ENCODE measurements at places on chromosomes 7 and 10.

- no peak for DNase-seq
Observed at GRCh38 chr10:114504769-114505579, 100.7 kb upstream of the AFAP1L2 start.

DNA sequence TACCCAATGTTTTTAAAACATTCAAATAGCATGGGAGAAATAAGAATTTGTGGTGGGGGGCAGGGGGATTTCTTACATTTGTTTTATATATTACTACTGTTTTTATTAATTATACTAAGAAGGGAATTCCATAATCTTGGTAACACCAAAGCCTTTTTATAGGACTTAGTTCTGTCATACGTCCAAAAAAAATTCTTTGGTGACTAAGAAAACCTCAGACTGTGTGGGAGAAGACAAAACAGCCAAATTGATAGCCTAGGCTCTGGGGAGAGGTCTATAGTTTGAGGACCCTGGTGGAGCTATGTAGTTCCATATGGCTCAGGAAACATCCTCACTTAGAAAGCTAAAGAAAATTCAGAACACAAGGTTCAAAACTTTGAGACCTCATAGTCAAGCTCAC lies 23.4 kb downstream of the ACSM6 start:
- DNase-seq, result no peak

DNA sequence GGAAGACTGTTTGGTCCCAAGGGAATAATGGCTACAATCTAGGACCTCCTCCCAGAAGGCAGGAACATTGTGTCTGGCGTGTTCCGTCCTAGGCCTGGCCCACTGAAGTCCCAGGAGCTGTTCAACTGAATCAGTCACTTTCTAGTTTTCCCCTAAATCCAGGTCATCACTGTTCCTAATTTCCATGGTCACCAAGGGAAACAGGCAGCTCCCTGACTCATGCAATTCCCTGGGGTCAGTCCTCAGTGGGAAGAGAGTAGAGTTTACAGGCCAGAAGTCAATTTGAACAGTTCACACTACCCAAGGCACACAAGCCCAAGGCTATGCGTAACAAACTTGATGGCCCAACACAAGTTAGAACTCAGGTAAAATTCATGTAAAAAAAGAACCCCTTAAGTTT lies 44.0 kb downstream of the CREB3L2 start:
- no peak for DNase-seq

DNA sequence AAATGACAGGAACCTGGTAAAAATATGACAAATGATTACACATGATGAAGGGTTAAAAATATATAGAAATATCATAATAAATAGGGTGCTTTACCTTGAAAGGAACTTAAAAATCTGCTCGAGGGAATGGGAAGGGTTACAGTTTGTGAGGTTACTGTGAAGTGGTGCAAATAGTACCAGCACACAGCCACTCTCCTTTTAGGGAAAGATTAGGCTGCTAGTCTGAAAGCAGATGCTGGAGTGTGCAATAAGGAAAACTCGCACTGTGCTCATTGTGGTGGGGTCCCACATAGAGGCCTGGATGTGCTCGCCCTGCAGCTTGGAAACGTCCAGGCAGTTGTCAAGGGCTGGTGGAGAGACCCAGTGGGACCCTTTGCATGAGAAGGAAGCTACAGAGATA lies 145.9 kb upstream of the TBX20 start:
- DNase-seq, result no peak

GRCh38 chr7:150745086-150745485 lies 7.9 kb downstream of the GIMAP5 start:
- no peak for DNase-seq

DNA sequence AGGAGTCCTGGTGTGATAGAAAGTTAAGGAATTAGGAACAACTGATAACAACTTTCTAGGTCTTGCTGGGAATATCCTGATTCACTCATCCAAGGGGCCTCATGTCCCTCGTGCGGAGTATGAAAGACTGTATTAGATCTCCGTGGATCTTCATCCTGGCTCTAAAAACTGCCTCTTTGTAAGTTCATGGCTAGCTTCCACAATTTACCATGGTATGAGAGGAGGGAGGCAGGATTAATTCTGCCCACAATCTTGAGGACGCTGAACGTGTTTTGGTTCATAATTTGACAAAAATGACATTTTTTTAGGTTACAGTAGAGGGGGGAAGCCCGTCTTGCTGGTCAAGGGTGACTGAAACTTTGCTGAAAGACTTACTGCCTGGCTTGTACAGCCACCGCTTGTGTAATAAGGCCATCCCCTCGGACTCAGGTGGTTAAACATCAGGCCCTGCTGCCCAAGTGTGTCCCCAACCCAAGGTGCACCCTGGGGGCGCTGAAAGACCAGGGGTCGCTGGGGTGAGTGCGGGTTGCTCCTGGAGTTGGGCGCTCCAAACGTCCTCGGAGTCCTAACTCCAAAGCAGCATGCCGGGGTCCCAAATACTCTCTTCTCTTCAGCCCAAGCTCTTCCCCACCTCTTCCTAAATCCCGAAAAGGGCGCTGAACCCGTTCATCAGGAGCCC lies 733 bp downstream of the HIBADH start:
- no peak for DNase-seq

DNA sequence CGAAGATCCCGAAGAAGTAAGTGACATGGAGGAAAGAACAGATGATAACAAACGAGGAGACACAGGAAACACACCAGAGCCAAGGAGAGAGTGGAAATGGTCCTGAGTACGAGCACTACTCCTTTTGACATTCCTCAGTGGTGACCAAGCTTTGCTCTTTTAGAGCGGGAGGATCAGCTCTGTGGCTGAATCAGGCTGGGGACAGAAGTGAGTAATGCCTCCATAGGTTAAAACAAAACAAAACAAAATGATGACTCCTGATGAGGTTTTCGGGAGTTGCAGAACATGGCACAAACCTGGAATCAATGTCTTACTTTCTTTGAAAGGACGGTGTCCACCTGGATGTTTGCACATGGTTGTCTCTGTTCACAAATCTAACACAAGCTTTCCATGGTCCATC lies 30.3 kb upstream of the TCF7L2 start:
- no peak for DNase-seq

- no peak for DNase-seq
Observed at GRCh38 chr10:78199005-78199725, 165.5 kb downstream of the RPS24 start.

- DNase-seq, result no peak
Observed at GRCh38 chr7:101691822-101692384, 62.8 kb upstream of the MYL10 start.

GRCh38 chr10:80365510-80365909 lies 8.9 kb downstream of the DYDC2 start:
- no peak for DNase-seq

GRCh38 chr7:5462216-5462615 lies 38.6 kb upstream of the TNRC18 start:
- no peak for DNase-seq

DNA sequence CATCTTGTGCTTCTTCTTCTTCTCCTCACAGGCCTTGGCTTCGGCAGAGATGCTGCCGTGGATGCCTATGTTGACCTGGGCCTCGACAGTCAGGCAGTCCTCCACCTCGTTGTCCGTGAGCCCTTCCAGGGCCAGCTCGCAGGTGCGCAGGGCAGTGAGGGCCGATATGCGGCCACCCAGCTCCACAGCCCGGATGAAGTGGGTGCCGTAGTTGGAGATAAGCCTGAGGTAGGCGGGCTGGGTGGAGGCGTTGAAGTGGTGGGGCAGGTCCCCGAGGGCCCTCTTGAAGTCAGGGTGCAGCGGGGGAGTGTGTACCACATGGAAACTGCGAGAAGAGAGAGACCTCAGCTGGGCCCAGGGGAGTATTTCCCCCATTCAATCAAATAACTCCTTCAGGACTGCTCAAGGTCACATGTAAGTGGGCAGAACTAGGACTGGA lies 3.7 kb downstream of the PRF1 start:
- DNase-seq, result no peak

GRCh38 chr7:39085590-39086049 lies 107.9 kb downstream of the POU6F2 start:
- no peak for DNase-seq

DNA sequence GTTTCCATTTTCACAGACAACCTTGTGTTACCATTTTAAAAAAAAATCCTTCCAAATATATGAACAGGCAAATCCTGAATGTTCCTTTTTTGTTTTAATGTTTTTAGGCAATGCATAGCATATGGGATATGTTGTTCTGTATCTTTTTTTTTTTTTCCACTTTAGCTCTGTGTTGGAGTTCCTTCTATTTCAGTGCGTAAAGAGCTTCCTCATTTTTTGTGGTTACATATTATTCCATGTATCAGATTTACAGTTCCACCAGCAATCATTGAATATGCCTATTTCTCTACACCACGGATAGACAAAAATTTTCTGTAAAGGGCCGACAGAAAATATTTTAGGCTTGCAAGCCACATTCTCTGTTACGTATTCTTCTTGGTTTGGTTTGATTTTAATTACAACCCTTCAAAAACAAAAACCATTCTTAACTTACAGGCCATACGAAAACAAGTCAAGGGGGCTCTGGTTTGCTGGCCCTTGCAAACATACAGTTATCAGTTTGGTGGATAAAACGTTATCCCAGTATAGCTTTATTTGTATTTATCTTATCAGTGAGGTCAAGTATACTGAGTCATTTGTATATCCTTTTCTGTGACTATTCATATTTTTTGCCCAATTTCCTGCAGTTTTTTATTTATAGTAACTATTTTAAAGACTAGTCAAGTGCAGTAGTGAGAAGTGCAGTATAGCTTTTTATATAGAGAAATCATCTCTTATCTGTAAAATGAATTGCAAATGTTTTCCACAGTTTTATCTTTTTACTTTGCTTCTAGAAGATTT lies 55.7 kb downstream of the RALA start:
- no peak for DNase-seq

- DNase-seq, result no peak
Observed at GRCh38 chr10:113292086-113292485, 260.8 kb upstream of the HABP2 start.

DNA sequence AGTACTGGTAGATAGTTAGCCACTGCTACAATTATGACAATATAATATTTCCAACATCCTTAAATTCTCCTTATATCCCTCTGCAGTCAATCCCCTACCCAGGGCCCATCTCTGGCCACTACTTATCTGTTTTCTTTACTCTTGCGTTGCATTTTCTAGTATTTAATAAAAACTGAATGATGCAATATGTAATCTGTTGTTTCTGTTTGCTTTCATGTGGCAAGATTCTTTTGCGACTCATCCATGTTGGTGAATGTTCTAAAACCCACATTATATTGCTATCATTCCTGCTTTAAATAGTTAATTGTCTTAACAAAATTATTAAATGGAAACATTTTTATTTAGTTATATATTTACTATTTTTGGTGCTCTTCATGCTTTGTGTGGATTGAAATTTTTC lies 338.5 kb downstream of the MDFIC start:
- no peak for DNase-seq

GRCh38 chr7:132970257-132970656 lies 111.6 kb downstream of the CHCHD3 start:
- no peak for DNase-seq

- no peak for DNase-seq
Observed at GRCh38 chr7:108028111-108028510, 25.1 kb upstream of the LAMB1 start.

- DNase-seq, result no peak
Observed at GRCh38 chr7:39252916-39253315, 275.2 kb downstream of the POU6F2 start.

- DNase-seq, result no peak
Observed at GRCh38 chr7:51459809-51460208, 143.2 kb upstream of the COBL start.

DNA sequence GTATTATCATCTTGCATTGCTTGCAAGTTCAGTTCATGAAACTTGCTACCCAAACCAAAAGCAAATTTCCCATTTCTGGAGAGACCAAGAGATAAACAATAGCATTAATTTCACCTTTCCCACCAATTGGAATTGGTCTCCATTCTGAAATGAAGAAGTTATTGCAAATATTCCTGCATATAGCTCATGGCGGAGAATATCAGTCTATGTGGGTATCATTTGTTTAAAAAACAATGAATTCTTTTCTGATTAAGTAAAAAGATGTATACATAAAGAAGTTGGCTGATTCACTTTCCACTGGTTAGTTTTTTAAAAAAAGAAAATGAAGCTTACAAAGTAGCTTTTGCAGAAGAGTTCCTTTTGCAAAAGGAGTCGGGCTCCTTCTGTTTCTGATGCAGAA lies 19.5 kb upstream of the ANK3 start:
- DNase-seq, result no peak

DNA sequence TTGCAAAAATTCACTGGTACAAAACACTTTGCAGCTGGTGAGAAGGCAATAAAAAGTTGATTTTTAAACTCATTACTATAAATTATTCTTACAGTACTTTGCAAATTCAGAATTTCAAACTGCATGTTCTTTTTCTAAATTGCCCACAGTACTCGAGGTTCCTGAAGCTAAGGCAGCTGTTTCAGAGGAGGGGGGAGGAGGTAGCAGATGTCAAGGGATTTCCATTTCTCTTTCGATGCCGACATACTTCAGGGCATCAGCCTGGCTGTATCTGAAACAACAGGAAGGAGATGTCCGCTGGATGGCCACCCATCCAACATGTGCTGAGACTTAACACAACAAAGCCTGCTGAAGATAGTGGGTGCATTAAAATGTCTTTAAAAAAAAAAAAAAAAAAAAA lies 76.7 kb downstream of the EZH2 start:
- DNase-seq, result no peak

DNA sequence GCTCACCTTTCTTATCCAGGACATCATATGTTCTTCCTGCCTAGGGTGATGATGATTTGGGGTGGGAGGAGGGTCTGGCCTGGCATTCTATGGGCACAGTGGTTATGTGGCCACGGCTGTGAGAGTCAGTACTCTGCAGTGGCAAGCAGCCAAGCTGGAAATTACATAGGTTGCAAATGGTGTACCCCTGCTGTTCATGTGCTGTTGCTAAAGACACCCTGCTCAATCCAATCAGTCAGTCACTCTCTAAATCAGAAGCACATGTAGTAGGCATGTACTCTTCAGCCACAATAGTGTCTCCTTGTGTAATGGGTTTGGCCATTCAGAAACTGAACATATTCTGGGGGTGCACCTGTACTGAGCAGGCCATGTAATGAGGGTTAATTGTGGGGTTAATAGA lies 449.1 kb upstream of the ANKRD30A start:
- no peak for DNase-seq

DNA sequence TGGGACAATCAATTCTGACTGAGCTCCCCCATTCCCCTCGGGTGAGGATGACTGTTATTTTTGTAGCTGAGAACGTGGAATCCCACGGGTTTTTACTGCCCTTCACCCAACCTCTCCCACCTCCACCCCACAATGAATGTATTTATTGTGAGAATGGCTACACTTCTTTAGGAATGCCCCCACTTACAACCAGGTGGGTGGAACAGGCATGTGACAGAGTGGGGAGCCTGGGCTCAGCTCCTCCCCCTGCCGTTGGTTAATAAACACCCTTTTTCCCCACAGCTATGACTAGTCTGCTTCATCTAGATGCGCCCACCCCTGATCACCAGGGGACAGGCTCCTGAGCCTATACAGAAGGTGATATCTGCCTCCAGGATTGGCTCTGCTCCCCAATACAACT lies 2.0 kb downstream of the MRPL43 start:
- no peak for DNase-seq

- DNase-seq, result no peak
Observed at GRCh38 chr7:2170576-2171521, 61.9 kb downstream of the MAD1L1 start.

GRCh38 chr10:100037758-100038315 lies 28.1 kb upstream of the DNMBP start:
- DNase-seq, result no peak

Data from activated T-helper 9 cell treated with anti-CD3 and anti-CD28 coated beads, Interleukin-2, amount 50 U/mL, for 16 hours (primary cell).